ENCODE measurements at places on chromosomes 12 and 14.
A peak's percentile ranks its signal among the peaks of the same experiment; 100 is the strongest.

- DNase-seq: no peak
Observed at GRCh38 chr14:24179294-24179960, 7.5 kb downstream of the REC8 start.

DNA sequence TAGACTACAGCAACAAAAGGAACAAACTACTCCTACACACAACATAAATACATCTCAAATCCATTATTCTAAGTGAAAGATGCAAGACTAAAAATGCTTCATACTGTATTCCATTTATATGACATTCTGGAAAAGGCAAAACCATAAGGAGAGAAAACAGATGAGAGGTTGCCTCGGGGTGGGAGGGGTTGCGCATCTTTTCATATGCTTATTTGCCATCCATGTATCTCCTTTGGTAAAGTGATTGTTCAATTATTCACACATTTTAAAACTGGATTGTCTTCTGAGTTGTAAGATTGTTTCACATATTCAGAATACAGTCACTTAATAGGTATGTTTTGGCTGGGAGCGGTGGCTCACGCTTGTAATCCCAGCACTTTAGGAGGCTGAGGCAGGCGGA, 5.1 kb upstream of the TMEM263 start:
- DNase-seq: no peak

GRCh38 chr14:89457007-89457406, 40.0 kb upstream of the FOXN3 start:
- no peak for DNase-seq

- DNase-seq: no peak
Observed at GRCh38 chr12:95141310-95141709, 67.9 kb upstream of the NR2C1 start.

DNA sequence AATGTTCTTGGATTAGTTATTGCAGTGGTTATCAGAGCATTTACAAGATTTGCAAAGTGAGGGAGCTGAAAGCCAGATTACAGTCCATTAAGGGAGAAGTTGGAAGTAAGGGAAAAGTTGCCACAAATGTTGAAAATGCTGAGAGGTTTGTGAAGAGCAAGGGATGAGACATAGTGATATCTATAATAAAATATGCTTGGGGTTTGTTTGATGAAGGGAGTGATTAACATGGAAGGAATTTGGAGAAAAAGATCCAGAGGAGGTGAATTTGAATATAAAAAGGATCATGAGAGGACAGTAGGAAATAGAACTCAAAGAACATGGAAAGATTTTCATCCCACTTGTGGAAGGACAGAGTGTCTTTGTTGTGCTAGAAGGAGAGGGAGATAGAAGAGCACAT, 19.3 kb upstream of the CCER1 start:
- DNase-seq: peak; percentile 81

DNA sequence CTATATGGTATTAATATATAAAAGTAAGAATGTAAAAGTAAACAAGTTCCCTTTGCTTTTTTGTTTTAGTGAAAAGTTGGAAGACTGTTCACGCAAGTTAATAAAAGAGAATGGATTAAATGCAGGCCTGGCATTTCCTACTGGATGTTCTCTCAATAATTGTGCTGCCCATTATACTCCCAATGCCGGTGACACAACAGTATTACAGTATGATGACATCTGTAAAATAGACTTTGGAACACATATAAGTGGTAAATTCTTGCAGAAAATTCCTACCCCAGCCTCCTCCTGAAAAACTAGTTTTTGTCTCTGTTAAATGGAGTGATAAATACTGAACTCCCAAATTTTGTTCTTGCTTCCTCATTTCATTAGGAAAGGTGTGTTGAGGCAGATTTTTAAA, 20.9 kb downstream of the METAP2 start:
- DNase-seq: no peak

- no peak for DNase-seq
Observed at GRCh38 chr14:22846811-22847307, 10.5 kb downstream of the MMP14 start.

- DNase-seq: no peak
Observed at GRCh38 chr12:53775478-53776145, 23.8 kb upstream of the CISTR start.

GRCh38 chr12:108373111-108373510, 34.0 kb upstream of the CMKLR1 start:
- no peak for DNase-seq

- no peak for DNase-seq
Observed at GRCh38 chr14:104731320-104732294, 7.6 kb downstream of the ADSS1 start.

GRCh38 chr14:77098529-77099353, 683 bp downstream of the CIPC start:
- peak; percentile 25 for DNase-seq

- no peak for DNase-seq
Observed at GRCh38 chr12:101995684-101996083, 66.1 kb downstream of the WASHC3 start.
